Stomach (tissue), 19 donors: ENCODE measurements at places on chromosomes 5 and 9. TPM values are rescaled to one million over a fixed set of nuclear protein-coding genes. Genes with fewer than 3 reads are reported as not detected.

Gene OLFML2A
- total RNA-seq, result 9.5 TPM

Gene ADGRD2
- not detected for total RNA-seq

Gene NOL8
- total RNA-seq, result 47.8 TPM

Gene CTNND2
- 2.6 TPM for total RNA-seq

Gene TMEM232
- total RNA-seq, result 6.4 TPM

Gene GRM6
- total RNA-seq, result not detected

Gene GFRA3
- total RNA-seq, result 0.55 TPM
